Dermis microvascular lymphatic vessel endothelial cell (primary cell): ENCODE measurements at places on chromosomes 7 and 10. TPM values are rescaled to one million over a fixed set of nuclear protein-coding genes. Genes with fewer than 3 reads are reported as not detected.

The SPDYE2 gene
- total RNA-seq: not detected in 2 replicates

DNA sequence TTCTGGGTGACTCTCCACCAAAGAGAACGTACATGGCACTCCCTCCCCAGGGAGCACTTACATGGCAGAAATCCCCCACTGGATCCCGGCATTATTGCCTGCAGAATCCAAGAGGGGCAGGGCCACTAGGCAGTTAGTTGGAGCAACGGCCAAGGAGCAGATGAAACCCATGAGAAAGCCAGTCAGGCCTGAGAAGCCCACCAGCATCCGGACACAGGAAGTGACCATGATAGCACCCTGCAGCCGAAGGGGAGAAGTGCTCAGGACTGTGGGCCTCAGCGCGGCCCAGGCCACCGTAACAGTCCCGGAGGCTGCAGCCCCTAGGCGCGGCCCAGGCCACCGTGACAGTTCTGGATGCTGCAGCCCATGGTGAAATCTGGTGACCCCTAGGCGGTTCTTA is 43.5 kb downstream of the STRA8 start:
- no peak for DNase-seq

GRCh38 chr10:82041018-82041417 is 166.0 kb downstream of the NRG3 start:
- no peak for DNase-seq

The CLDN3 gene
- total RNA-seq: 0.13 and 0.26 TPM in 2 replicates

The GPR85 gene
- under 0.01 and 0.13 TPM in 2 replicates for total RNA-seq

The CYP17A1 gene
- under 0.01 TPM in 1 of 2 replicates, not detected in the other for total RNA-seq

DNA sequence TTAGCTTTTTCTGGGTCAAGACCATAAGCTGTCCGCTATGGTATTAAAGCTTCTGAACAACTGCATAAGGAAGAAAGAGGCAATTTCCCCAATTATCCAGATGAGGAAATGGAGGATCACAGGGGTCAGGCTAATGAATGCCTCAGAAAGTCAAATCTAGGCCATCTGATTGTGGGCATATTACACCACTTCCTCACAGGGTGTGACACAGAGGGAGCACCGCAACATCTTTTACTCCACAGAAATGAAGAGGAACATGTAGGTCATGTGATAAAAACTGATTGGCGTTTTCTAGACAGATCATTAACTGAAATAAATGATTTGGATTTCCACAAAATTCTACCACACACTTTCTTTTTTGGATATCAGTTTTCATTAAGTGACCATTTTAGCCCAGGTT is 384.4 kb downstream of the PARD3 start:
- peak; percentile 52 for DNase-seq

DNA sequence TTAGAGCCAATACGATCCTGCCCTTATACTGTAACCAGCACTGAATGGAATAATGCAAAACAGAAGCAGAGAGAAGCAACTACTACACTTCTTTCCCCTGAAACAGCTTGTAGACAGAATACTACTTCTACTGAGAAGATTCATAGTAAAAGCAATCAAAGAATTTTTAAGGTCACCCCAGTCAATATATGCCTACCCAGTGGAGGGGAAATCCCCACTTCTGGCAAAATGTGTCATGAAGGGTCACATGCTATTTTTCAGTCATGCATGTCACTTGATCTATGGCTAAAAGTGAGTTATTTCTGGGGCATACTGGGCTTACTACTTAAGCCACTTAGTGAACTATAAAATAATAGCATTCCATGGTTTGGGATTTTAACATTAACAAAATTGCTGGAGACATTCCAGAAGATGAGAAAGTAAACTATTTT is 25.6 kb downstream of the IRF5 start:
- DNase-seq: peak; percentile 32

The ACSM6 gene
- not detected in 2 replicates for total RNA-seq

The ITGB8 gene
- 2.2 and 5.1 TPM in 2 replicates for total RNA-seq
